Aorta (tissue), 5 donors: ENCODE measurements at places on chromosomes 16 and 17. TPM values are rescaled to one million over a fixed set of nuclear protein-coding genes. Genes with fewer than 3 reads are reported as not detected.

SPIRE2 gene
- 2.2 TPM for total RNA-seq

DNA sequence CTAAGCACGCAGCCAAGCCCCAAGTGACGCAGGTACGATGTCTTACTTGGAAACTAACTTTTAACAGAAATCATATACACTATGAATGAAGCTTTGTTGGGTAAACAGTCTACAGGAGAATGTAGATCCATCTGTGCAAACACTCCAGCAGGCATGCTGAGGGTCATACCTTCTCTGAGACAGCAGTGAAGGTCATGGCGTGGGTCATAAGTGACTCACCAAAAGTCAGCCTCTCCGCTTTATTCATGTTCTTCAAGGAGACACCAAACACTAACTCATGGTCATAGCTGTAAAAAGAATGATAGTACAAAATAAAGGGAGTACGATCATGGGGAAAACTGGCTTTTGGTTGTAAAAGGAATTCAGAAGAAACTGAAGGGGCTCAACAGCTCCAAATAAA is 20.6 kb downstream of the BLMH start:
- no peak for DNase-seq

DNA sequence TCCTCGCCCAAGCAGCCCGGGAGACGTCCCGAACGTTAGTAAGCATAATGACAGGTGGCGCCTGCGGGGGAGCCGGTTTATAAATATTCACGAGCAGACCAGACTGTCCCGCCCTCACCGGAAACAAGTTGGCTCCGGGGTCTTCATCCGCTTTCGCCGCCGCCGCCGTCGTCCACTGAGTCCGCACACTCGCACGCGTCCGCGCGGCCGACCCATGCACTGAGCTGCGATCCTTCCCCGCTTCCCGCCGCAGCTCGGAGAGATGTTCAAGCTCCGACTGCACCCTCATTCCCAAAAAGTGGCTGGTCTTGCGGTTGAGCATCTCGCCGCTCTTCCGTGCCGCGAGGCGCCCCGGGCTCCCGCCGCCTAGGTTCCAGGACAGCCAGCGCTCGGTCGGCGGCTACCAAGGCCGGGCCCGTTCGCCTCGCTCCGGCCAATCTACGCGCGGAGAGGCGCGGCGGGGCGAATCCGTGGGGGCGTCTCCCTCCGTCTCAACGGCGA is 385 bp downstream of the CFAP119 start:
- peak; percentile 67 for DNase-seq

FBXO39 gene
- total RNA-seq: 2.0 TPM

CHD9NB gene
- 0.88 TPM for total RNA-seq

EVPLL gene
- total RNA-seq: not detected

DNA sequence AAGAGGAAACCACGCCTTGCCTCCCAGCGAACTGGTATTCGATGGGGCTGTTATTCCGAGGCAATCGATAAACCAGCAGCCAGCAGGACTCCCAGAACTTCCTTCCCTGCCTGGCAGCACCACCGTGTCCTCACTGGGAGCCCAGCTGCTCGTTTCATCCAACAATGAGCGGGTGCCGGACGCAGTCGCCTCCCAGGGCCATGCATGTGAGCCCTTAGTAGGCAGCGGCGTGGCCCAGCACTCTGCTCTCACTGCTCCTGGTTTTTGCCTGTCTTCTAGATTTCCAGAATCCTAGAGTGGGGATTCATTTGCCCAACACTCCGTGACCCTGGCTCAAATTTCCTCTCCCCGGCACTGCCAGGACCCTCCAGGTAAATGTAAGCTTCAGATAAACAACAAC is 29.1 kb upstream of the RASD1 start:
- DNase-seq: peak; percentile 33

CBFA2T3 gene
- 4.4 TPM for total RNA-seq

- DNase-seq: no peak
These were observed 79.0 kb downstream of the GAS7 start for GRCh38 chr17:10119203-10120108.

- peak; percentile 93 for DNase-seq
These were observed 550 bp upstream of the RNF213 start for GRCh38 chr17:80260069-80260535.

DNA sequence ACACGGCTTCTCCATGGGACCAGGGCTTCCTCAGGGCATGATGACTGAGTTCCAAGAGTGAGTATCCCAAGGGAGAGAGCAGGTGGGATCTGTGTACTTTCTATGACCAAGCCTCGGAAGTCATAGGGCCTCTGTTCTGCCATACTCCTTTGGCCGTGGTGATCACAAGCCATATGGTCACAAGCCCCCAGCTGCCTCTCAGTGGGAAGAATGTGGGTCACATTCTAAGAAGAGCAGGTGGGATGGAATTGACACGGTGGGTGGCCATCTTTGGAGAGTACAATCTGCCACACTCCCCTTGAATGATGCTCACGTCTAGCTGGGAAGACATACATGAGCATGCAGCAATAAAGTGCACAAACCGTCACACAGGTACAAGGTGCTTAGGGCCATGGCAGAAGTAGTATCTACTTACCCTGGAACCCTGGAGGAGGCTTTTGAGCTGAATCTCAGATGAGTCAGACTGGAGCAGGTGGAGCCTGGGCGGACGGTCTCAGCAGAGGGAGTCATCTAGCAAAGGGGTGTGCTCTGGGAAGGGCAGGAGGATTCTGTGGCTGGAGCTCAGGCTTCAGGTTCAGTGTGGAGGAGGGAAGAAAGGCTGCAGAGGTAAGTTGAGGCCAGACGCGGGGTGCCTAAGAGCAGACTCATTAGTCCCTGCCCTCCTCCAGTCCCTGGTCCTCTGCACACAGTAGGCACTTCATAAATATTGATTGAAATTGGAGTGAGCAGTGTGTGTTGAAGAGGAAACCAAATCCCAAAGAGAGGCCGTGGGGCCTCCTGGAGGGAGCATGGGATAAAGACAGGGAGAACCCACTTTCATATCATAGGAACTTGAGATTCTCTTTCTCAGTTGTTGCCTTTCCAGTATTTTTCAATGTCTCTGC is 26.6 kb downstream of the GOSR2 start:
- DNase-seq: no peak

TMEM114 gene
- not detected for total RNA-seq

DNA sequence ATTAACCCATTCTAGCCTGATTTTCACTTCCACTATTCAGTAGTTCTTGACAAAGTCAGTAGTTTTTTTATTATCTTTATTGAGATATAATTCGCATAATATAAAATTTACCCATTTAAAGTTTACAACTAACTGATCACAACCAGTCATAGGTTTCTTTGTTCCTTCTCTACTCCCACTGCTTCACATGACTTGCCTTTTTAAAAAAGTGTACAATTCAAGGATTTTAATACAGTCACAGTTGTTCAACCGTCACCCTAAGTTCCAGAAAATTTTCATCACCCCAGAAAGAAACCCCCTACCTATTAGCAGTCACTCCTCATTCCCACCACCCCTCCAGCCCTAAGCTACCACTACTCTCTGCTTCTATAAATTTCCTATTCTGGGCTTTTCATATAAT is 162.5 kb downstream of the TRIM37 start:
- no peak for DNase-seq

DNA sequence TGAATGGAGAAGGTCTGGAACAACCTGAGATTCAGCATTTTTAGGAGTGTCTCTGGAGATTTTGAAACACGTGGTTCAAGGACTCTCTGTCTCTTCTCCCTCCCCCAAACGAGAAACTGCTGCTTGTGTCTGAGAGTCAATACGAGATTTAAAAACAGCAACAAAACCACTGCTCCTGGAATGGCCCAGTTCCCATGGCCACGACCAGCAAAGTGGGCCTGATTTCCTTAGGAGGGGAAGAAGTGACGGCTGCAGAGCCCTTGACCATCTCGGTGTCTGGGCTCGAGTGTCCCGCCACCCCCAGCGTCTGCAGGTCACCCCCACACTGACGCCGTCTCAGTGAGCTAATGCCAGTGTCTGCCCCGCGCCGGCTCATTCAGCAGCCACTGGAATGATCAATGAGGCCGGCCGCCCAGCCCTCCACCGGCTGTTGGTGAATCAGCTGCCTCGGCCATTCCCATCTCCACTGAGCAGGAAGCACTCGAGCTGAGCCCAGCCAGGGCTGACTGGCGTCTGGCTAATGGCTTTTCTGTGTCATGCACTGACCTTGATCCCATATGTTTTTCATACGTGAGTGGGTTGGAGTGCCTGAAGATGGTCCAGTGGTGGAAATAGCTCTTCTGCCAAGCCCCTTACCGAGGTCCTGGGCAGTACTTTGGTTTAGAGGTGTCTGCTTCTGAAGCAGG is 151.8 kb downstream of the PITPNC1 start:
- peak; percentile 92 for DNase-seq

TBC1D3I gene
- 1.1 TPM for total RNA-seq

NGFR gene
- 36.9 TPM for total RNA-seq

RHOT1 gene
- total RNA-seq: 36.0 TPM

DNA sequence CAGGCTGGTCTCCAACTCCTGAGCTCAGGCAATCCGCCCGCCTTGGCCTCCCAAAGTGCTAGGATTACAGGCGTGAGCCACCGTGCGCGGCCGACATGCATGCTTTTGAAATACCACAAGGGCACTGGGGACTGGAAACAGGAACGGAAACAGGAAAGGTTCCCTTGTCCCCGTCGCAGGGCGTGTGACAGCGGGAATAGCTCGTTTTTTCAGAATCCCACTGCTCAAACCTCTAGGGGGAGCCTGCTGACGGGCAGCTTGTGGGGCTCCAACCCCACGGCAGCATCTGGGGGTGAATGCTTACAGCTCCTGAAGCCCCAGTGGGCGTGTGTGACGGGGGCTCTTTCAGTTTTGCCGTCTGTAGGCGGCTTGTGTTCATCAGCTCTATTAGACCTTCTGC is 18.8 kb upstream of the ASGR2 start:
- peak; percentile 76 for DNase-seq

ALOX12 gene
- total RNA-seq: not detected

GRCh38 chr16:67803894-67804293 is 2.5 kb downstream of the RANBP10 start:
- DNase-seq: no peak

DNA sequence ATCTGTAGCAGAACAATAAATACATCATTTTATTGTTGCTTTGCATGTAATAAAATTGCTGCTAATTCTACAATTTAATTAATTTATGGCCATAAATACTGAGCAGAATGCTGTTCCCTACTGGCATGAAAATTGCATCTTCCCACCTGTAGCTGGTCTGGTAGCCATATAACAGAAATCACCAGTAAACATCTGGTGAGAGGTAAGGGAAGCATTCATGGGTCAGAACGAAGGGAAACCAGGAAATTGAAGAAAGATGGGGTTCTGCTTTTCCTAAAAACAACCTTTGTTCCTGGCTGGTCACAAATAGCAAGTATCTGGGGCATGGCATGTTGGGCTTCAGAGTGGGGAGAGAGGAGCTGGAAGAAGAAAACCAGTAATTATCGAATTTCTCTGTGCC is 128.4 kb downstream of the CDH11 start:
- DNase-seq: no peak

WSCD1 gene
- 8.0 TPM for total RNA-seq

GRCh38 chr16:72380283-72380682 is 208.3 kb upstream of the PMFBP1 start:
- no peak for DNase-seq

DNA sequence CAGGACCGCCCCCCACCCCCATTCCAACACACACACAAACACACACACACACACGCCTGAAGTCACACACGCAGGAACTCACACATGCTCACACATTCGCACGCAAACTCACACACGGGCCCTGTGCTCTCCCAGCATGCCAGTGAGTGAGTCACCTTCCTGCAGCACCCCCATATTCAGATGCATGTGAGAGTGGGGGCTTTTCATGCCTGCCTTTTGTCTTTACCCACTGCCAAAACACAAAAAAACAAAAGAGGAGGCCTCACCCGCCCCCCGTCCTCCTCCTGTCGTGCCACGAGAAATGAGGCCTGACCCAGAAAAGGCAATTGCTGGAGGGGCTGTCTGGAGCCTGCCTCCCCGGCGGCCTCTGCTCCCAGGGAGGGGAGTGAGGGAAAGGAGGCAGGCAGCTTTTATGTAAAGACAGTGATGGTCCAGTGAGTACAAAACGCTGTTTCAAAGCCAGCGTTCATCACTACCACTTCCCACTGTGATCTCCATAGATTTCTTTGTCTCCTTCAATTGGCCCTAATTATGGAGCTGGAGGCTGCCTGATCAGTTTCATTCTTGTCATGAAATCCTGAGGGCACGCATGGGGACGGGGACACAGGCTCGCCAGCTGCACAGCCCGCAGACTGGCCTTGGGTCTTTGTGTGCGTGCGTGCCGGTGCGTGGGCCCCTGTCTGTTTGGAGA is 29.5 kb upstream of the GSE1 start:
- no peak for DNase-seq

DNA sequence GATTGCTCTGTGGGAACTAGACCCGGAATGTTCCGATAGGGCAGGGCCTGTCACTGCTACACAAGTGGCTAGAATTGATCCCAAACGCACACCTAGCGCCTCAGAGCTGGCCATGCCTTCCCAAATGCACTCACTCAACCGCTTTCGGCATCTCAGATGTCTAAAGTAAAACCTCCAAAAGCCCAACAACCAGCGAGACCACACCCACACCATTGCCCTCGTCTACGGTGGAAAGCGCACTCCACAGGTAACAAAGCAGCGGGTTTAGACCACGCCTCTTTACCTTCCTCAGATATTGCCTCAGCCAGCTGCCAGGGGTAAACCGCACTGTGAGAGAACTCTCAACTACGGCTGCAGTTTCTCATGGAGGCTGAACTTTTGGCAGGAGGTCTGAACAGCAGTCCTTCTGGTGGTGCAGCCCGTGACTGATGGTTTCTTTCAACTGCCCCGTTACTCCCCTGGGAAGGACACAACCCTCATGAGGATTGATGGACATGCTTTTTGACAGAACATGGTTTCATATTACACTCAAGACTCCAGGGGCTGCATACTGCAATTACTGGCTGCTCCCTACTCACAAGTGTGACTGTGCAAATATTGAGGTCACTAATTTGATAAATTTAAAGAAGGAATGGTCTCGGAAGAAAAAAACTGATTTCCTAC is 34.5 kb downstream of the USP7 start:
- DNase-seq: no peak

DNA sequence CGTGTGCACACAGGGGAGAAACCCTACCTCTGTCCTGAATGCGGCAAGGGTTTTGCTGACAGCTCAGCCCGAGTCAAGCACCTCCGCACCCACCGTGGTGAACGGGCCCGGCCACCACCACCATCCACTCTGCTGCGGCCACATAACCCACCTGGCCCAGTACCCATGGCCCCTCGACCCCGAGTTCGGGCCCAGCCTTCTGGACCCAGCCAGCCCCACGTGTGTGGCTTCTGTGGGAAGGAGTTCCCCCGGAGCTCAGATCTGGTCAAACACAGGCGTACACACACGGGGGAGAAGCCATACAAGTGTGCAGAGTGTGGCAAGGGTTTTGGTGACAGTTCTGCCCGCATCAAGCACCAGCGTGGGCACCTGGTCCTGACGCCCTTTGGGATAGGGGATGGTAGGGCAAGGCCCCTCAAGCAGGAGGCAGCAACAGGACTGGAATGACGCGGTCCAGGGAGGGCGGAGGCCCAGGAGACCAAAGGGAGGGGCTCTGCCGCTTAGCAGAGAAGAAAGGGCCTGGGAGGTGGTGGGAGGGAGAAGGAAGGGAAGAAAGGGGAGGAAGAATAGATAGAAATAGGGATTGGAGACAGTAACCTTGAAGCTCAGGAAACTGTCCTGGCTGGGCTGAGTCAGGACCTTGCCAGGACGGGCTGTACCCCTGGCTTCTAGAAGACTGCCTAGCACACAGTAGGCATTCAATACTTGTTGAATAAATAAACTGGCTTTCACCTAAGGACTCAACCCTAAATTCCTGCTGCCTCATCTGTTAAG is 3.6 kb downstream of the ZNF48 start:
- no peak for DNase-seq

TEX19 gene
- total RNA-seq: not detected
